Stimulated activated CD4-positive, alpha-beta T cell treated with anti-CD3 and anti-CD28 coated beads, Interleukin-4, amount 100 ng/mL, for 1 hour (primary cell): ENCODE measurements at places on chromosomes 3 and 15.

DNA sequence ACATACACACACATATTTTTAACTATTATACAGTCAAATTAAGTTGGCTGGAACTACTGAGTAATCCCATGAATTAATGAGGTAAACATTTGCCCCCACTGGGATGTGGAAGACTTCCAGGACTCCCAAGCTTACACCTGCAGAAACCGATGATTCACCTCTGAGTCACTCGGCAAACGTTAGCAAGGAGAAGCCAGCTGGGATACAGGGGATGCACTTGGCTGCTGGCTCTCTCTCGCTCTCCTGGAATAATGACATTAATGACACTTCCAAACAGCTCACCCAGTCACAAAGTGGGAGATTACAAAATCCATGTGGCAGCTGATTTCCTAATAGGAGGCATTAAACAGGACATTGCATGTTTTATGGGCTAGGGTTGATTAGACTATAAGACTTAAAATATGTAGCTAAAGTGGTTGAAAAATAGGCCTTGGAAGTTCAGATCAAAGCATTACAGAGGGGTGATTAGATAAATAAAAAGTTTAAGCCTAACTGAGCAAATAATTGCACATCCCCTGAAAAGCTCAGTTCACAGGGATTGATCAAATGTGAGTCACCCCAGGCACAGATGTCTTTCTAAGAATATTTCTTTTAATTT, 500.9 kb downstream of the SOX2 start:
- DNase-seq = no peak

DNA sequence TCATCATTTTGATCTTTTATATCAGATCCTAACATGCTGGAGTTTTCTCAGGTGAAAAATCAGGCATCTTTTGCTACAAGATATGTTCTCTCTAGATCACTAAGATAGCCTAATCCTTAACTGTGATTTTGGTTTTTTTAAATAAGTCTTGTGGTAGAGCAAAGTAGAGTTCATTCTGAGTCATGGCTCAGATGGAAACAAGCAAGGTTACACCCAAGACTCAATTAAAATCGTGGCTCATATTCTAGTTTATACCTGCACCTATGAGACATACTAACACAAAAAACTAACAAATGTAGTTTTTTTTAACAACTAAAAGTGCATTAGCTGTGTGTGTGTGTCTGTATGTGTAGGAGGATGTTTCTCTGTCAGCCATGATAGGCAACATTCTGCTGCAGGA, 428.2 kb downstream of the NLGN1 start:
- DNase-seq = no peak

- DNase-seq = no peak
These were observed 8.5 kb downstream of the MESP2 start for GRCh38 chr15:89784686-89784960.

GRCh38 chr3:172687501-172687900, 23.4 kb downstream of the NCEH1 start:
- no peak for DNase-seq

DNA sequence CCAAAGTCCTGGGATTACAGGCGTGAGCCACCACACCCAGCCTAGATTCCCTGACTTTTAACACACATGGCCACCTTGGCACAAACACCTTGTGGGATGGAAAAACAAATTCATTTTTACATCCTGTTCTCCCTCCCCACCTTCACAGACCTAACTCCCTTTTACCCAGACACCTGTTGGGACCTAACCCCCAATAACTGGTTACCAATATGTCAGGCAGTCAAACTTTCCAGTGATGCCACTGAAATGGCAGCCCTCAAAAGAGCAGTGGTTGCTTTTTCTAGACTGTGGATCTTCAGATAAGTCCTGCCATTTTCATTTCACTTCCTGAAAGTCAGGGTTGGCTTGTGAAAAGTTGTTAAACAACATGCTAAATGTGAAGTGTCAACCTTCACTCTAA, 34.9 kb downstream of the SIN3A start:
- DNase-seq = no peak

DNA sequence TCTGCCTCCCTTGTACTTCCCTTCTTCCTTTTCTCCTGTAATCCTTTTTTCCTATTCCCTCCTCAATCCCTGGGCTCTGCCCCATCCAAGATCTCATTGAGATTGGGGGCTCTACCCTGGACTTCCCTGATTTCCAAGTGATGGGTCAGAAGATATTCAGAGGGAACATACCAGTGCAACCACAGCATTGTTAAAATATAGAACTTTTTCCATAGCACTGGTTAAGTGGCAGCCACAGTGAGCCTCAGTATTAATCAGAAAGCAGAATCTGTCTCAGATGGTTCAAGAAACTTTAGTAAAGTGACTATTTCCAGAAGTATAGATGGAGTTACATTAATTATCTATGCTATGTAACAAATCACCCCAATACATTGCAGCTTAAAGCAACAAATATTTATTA, 18.7 kb upstream of the SCN10A start:
- DNase-seq = no peak

DNA sequence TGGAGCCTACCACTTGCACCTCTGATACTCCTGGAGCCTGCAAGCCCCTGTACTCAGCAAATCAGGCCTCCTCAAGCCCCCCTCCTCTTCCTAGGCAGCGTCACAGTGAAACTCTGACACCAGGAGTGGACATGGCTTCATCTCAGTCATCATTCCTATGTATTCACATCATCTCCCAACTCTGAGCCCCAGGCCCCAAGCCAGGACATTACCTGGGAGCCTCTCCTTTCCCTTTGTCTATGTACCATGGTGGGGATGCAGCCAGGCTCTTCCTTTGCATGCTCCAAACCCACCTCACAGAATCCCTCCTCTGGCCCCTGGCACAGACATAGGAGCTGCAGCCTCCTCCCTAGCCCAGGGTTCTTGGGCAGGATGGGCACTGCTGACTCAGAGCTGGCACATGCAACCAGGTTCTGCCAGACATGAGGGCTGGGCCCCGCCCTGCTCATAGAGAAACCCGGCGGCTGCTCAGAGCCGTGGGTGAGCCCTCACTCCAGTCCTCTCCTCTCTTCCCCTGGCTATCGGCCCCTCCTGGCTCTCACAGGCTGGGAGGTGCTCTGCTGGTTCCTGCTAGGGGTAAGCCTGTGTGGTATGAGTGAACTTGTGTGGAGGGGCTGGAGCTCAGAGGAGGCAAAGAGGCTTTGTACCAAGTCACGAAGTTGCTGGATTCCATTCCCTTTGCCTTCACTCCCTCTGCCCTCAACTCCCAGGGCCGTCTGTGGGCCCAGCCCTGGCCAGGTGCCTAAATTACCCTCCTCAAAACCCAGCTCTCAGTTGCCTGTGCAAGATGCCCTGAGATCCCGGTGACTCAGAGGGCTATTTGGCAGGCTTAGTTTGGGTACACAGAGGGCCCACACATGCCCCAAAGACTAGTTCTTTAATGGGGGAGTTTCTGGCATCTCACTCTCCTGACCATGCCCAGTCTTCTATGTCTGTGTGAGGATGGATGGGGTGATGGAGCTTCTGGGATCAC, 1.9 kb upstream of the PLCD1 start:
- DNase-seq = peak; percentile 53

DNA sequence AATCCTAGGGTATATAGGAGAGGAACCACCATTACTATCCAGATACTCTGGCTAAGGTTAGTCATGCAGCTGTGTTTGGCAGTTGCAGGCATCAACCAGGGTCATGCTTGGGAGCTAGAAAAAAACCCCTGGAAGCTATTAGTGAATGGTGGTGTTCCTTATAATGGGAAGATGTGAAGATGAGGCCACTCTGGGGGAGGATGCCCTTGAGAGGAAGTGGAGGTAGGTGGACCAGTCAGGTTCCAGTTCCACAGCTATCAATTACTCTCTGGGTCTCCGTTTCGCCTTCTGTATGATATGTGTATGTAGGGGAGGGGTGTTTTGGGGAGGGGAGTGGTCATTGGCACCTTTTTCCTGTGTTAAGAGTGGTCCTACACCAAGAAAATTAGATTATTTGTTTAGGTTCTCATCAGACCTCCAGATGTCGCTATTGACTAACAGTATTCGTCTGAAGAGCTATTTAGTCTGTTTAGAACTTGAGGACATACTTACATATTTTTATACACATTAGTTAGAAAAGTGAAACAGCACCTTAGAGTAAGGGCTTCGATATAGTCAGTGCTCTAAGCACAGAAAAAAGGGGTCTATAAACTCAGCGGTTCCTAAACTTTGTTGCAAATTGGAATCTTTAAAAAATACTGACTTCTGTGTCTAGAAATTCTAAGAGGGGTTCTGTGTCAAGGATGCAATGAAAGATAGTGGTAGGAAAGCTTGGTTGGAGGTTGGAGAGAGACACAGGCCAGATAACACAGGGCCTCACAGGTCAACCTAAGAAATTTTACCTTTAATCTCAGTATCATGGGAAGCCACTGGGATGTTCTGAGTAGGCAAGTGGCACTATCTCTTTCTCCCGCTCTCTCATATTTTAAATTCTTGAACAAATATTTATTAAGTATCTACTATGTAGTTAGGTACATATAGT, 9.1 kb upstream of the HPS3 start:
- DNase-seq = no peak
